ENCODE measurements at places on chromosomes 2 and 18. TPM values are rescaled to one million over a fixed set of nuclear protein-coding genes. Genes with fewer than 3 reads are reported as not detected.

Gene BOK
- 13.1 TPM for total RNA-seq

Gene GKN2
- total RNA-seq = not detected

Gene MC5R
- total RNA-seq = 0.49 TPM

Gene ZC3H6
- total RNA-seq = 4.3 TPM

Gene DPYSL5
- not detected for total RNA-seq

Gene TMEFF2
- 0.10 TPM for total RNA-seq

Gene DSC2
- total RNA-seq = not detected

Gene TSPYL6
- total RNA-seq = not detected

Gene SAG
- total RNA-seq = 0.12 TPM

Gene PSMA8
- not detected for total RNA-seq

Gene GPBAR1
- not detected for total RNA-seq

Gene LIMS3
- 3.1 TPM for total RNA-seq

Gene ALPI
- total RNA-seq = not detected

Gene CCDC138
- 16.0 TPM for total RNA-seq

Gene MPV17
- total RNA-seq = 99.4 TPM

Gene WDR7
- total RNA-seq = 7.0 TPM

Gene DNAJC5G
- total RNA-seq = not detected

Gene ENOSF1
- total RNA-seq = 29.8 TPM

Gene ABCA12
- not detected for total RNA-seq

Gene ATP6V1C2
- total RNA-seq = 0.12 TPM

Gene EFR3B
- 1.1 TPM for total RNA-seq

All from RPMI7951 (cell line).